ENCODE measurements at places on chromosomes 7 and 10.

GRCh38 chr7:87216701-87217508 is 2.6 kb downstream of the TMEM243 start:
- no peak for DNase-seq

DNA sequence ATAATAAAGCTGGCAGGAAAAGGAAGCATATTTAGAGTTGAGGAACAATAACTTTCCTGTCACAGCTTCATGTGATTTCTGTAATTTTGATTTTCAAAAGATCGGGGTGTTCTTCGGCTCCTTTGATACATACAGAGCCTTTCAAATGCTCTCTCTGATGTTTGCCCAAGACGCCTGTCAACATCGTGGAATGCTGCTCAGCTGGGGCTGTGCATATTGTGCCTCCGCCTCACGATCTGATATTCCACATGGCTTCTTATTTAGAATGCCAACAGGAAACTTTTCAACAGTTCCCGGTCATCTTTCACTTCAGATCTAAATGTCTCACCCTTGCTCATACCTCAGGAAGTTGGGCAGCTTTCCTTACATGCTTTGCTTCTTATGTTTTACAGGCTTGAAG is 7.3 kb downstream of the NPY start:
- no peak for DNase-seq

DNA sequence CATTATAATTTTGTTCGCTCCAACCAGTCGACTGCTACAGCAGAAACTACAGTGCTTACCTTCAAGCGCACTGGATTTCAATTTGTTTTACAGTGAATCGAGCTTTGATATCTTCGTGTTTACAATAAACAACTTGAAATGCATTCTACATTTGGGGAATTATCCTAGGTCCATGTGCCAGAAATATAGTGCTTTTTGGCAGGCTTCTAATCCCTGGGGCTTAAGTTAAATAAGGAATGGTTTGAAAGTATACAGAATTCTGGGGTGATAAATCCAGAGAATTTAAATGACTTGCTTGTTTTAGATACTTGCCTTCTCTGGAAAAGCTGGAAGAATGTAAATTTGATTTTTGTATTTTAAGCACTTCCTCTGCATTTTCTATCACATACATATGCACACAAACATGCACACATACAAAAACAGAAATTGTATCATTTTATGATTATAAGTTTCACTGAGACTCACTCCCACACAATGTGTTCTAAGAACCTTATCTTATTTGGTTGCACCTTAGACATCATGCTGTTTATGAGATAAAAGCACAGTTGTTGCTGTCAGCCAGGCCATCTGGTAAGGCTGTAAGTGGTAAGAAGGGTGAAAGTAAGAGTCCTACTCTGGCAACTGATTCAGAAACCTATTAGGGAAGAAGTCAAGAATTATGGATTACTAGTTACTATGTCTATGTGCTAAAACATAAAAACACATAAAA is 347.2 kb upstream of the KCND2 start:
- DNase-seq: no peak

DNA sequence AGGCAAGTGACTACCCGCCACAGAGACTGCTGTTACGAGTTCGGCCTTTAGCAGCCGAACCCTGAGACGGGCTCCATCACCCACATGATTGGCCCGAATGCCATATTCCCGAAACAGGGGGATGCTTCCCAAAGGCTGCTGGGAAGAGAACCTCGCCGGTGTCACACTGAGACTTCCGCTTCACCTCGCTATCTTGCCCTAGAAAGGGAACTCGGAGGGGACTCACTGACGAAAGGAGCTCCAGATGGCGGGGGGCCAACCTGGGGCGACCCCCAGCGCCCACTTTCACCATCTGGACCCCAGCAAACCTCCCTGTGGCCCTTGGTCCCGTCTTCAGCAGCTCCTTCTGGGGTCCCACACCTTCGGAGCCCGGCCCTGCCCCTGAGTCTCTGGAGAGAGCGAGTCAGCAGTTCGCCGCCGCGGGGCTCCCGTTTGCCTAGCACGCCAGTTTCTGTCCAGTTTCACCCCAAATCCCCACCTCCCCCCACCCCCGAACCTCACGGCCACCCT is 529 bp downstream of the HPS1 start:
- no peak for DNase-seq

DNA sequence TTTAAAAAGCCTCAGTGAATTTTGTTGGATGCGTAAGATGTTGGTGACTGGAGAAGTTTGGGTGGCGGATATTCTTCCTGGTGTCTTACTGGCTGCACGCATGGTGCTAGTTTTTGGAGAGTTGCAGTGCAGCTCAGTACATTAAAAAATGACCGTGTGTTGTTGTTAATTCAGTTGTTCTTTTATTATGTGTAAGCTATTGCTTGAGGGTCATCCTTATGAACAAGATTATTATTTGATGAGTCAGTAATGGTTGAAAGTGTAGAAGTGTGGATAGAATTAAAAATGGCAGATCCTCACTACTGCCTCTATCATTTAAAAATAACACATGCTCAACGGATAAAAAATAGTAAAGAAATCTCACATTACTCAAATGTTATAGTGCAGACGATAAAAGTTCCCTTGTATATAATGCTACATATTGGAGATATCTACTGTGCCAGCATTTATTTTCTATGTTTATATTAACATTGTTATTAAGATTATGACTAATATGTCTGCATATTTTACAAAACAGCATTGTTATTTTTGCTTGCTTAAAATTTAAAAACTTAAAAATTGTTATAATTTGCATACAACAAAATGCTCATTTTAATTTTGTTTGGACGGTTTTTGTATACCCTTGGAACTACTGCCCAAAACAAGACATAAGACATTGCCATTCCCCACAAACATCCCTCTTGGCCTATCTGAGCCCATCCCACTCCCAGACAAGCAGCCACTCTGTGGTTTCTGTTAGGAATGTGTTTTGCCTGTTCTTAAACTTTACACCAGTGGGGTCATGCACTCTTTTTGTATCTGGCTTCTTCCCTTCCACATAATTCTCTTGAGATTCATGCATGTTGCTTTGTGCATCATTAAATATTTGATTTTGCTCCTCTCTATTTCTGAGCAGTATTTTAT is 142.0 kb downstream of the DOCK1 start:
- DNase-seq: no peak

DNA sequence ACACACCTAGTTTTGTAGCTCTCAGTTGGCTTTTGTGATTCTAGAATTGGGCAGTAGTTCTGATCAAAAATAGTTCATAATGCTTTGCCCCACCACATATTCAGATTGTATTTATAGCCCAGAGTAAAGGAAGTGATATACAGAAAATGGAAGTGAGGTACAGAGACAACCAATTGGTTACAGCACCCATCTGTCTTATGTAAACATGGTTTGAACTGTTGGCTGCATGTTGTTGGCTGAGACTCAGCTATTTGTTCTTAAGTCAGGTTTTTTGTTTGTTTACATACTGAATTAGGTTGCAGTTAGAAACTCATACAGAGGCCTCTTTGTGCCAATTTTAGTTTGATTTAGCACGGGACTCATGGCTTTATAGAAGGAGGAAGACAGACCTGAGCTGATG is 158.9 kb upstream of the GPR26 start:
- no peak for DNase-seq

DNA sequence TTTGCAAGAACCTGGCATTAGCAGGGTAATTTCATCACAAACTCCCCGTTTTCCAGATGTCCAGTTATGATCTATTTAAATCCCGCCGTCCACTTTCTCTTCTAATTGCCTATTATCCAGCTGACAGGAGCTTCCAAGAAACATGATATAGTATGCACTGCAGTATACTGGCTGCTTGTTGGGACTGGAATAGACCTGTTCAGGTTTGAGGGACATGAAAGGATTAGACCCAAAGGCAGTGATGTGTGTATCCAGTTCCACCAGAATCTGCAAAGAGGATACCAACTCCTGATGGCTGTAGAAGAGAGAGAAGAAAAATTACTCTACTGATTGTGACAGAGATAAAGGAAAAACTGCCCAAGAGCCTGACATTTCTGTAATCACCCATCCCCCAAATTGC is 8.9 kb downstream of the MSS51 start:
- DNase-seq: no peak

DNA sequence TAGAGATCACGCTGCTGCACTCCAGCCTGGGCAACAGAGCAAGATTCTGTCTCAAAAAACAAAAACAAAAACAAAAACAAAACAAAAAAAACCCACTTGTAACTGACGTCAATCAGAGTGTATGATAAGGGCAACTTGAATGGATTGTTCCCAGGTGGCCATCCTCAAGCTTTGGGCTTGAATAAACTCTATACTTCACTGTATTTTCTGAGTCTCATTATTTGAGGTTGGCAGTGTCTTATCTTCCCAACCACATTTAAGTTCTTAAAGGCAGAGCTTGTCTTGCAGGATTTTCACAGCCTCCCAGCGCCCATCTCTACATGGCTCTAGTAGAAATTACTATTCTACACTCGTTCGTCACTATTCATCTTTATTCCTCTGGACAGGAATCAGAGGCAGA is 5.1 kb upstream of the OAT start:
- DNase-seq: no peak

DNA sequence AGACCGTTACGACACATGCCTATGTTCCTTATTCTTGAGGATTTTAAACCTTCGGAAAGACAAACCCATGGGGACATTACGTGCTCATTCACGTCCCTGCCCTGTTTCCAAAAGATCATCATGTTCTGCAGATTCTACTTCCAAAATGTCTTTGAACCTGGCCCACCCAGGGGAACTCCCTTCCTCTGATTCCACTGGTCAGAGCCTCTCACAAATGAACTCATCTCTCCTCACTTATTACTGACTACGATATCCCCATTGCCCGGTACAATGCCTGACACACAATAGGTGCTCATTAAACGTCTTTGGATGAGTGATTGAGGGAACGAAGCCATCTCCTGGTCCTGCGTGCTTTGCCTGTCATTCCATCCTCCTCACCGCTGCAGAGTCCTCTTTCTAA is 168.3 kb upstream of the RNF32 start:
- DNase-seq: no peak

- DNase-seq: no peak
These were observed 261.6 kb downstream of the MDFIC start for GRCh38 chr7:115183431-115184057.

GRCh38 chr10:34567659-34568253 is 247.3 kb downstream of the PARD3 start:
- DNase-seq: no peak

- no peak for DNase-seq
These were observed 103.8 kb upstream of the PARD3 start for GRCh38 chr10:34918776-34919315.

GRCh38 chr10:31028081-31028480 is 3.6 kb downstream of the ZNF438 start:
- DNase-seq: no peak

DNA sequence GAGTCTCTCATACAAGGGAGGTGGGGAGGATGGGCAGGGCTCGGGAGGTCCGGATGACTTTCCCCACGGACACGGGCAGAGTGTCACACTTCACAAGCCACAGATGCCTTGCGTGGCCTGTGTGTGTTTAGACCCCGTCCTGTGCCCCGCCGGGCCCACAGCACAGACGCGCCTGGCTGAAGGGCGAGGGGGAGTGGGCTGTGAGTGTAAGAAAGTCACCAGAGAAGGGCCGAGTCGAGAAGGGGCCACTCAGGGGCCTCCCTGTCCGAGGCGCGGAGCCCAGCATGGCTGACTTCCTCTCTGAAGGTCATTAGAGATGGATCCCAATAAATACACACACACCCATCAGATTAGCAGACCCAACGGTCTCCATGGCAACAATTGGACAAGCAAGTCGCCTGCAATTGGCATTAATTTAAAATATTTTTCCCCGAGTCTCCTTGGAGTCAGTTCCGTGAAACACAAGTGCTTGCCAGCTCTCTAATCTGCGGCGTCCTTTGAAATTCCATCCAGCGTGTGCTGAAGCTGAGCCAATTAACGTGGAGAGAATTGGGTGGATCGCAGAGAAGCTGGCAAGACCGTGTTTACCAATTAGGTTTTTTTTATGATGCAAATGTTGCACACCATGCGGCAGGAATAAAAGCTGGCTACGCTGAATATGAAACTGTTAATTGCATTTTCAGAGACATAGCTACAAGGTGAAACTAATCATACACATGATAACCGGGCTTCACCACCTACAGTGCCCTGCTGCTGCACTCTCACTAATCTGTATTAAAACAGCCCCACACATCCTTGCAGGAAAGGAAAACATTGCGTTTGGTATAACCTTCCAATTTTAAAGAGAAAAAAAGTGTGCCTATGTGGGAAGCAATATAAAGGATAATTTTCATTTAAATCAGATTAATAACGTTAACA is 571.2 kb downstream of the PTPRN2 start:
- no peak for DNase-seq

DNA sequence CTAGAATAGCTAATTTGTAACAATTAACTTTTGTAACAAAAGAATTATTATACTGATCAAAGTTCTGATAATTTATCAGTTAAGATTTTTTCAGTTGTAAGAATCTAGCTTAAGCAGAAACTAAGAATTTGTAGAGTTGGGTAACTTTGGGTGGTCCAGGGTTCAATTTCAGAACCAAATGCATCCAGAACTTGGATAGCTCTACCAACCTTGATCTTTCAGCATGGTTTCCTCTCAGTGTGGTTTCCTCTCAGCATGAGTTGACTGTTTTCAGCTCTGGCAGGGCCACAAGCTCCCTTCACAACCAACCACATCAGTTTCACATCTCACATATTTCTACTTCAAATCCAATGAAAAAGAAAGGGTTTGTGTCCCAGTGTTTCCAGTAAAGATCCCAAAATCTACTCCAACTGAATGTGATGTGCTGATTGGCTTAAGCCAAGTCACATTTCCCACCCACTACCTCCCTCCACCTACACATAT is 3.3 kb upstream of the FAS start:
- DNase-seq: no peak

DNA sequence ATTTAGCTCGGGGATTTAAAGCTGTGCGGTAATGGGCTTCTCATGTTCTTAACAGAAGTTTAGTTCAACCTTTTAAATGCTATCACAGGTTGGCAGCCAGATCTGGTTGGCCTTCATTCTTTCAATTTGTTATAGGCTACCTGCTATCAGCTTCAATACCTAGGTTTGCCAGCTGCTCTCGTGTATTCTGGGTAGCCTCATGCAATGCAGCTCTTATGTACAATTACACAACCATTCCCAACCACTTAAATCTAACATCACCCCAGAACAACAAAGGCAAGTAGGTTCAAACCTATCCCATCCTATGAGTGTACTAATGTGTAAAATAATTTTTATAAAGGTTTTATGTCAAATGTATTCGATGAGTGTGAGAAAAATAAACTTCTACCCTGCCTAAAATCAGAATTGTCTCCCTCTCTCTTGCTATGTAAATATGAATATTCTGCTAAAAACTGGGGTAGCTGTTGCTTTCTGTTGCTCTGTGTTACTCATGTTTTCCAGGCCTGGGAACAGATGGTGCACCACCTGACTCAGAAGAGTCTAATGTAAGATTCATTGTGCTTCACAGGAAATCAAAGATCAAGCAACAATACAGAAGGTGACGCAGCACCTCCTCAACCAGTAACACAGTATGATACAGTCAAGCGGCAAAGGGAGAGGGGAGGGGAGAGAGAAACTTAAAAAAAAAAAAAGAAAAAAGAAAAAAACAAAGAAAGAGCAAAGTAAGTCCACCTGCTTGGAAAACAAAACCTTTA is 188.6 kb downstream of the ETV1 start:
- DNase-seq: no peak

- no peak for DNase-seq
These were observed 239.0 kb upstream of the KLF6 start for GRCh38 chr10:4024027-4024426.

GRCh38 chr10:114492351-114493037 is 88.2 kb upstream of the AFAP1L2 start:
- no peak for DNase-seq

GRCh38 chr10:8453587-8453986 is 399.1 kb downstream of the GATA3 start:
- DNase-seq: no peak
